CD4-positive, alpha-beta T cell treated with Interleukin-2 at 100 ng/mL for 4 hours (primary cell): ENCODE measurements at places on chromosomes 16 and 17.
A peak's percentile ranks its signal among the peaks of the same experiment; 100 is the strongest.

- no peak for DNase-seq
Measured at GRCh38 chr17:68357886-68358285, 66.6 kb downstream of the ARSG start.

DNA sequence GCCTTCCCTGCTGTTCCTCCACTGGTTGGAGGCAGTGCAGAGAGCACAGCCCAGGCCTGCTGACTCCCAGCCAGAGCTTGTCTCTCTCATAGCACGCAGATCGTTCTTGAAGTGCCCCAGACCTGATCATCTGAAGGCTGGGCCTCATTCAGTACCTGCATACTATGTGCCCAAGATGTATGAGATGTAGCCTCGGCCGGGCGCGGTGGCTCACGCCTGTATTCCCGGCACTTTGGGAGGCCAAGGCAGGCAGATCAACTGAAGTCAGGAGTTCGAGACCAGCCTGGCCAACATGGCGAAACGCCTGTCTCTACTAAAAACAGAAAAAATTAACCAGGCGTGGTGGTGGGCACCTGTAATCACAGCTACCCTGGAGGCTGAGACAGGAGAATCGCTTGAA is 31.0 kb downstream of the WNT3 start:
- DNase-seq: no peak

DNA sequence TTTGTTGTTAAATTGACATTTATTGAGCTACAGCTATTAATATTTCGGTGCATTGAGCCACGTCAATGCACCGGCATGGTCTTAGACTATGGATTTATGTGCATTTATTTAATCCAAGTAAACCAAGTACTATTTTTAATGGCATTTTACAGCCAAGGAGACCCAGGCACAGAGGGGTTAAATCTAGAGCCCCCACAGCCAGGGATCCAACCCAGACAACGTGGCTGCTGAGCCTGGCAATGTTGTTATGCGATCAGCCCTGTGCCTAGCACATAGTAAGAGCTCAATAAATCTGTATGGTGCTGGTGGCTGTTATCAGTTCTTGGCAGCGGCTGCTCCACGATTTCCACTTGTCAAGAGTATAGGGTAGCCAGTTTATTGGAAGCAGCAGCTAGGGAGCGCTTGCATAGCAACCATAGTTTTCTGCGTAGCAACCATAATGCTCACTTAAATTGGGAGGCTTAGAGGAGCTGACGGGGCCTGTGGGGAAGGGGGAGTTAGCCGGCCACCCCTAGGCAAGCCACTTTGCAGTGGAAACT is 541 bp upstream of the RBBP6 start:
- no peak for DNase-seq

DNA sequence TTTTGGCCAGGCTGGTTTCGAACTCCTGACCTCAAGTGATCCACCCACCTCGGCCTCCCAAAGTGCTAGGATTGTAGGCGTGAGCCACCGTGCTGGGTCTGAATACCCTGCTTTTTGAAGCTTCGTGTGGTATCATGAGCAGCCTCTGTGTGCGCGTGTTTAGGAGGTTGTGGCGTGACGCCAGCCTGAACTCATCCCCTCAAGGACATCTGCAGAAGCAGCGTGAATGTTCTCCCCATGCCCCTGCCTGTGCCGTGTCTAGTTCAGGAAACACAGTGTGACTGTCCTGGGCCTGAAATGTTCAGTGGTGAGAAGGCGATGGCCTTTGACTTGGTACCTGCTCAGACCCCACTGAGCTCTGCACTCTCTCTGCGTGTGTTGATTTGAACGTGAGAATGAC is 35.6 kb downstream of the RNF213 start:
- DNase-seq: no peak

DNA sequence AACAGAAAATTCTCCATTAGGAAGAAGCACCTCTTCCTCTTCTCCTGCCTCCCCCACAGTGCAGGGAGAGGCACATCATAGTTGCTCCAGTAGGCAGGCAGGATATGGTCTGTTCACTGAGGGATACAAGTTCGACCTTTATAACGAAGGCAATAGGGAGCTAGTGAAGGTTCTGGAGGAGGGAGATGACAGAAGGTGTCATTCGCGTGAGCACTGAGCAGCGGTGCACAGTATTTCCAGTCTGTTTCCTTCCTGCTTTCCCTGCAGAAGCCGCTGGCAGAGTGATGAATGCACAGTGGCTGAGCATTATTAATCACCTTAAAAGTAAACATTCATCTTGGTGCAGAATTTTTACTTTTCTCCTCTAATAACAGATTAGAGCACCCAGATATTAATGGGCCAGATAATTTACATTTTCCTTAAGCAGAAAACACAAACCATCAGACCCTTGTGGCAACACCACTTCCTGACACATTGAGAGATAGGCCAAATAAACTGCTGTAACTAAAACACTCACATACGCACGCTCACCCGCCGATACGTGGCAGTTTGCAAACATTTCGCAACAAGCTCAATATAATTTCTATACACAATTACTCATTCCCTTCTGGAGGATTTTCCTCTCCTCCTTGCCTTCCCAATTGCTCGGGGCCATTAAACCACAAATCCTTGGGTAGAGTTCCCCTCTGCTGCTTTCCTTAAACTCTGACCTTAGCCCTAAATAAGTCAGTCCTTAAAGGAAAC is 69.5 kb downstream of the AIPL1 start:
- no peak for DNase-seq

GRCh38 chr17:59155439-59156177 is at the start of gene PRR11:
PRR11 (plus strand) TSS chr17:59155746; CDS start chr17:59169753, 14,007 bp downstream.
- peak; percentile 99 for DNase-seq

DNA sequence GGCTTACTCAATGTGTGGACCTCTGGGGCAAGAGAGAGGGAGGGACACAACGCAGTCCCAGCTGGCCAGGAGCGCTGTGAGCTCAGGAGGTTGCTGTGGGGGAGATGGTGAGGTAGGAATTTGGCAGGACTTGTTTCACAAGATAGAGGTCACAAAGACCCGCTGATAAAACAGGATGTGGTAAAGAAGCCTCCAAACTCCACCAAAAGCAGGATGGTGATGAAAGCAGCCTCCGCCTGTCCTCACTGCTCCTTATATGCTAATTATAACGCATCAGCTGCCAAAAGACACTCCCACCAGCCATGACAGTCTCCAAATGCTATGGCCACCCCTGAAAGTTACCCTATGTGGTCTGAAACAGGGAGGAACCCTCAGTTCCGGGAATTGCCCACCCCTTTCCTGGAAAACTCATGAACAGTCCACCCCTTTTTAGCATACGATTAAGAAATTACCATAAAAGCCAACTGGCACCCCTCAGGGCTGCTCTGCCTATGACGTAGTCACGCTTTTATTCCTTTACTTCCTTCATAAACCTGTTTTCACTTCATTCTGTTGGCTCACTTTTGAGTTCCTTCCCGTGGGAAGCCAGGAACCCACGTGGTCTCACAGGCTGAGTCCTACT is 5.3 kb upstream of the EIF4A3 start:
- DNase-seq: no peak

DNA sequence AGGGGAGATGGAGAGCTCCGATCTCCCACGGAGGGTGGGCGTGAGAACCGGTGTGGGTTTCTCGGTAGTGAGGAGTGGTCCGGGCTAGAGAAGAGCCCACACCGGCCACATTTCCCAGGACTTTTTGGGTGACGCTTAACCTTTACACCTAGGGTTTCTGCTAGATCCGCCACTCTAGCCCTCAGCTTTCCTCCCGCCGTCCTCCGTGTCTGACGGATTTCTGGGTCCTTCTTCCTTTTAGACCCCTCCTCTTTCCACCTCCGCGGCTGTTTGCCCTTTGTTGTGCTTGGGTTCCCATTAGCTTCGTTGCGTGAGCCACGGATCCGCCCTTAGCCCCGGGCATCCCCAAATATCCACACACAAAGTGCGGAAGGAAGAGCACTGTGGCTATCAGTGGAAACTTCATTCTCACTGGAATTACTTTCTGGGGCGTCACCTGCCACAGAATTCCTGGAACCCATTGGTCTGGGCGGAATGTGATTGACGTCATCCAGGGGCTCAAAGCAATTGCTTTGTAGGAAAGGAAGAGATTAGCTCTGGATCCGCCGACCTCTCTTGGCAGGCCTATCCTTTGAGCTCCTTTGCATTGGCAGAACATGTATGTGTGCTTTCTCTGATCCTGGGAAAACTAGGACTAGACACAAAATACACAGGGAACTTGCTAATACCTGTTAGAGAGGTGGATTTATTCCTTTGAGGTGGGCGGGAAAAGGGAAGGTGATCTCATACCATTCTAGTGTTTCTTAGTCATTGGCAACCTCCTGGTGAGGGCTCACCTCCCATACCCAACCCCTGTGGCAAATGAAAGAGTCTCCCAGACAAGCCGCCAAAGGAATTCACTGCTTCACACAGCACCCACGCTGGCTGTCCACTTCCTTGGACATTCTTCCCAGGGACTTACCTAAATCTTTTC is 654 bp downstream of the TNFAIP1 start:
- peak; percentile 7 for DNase-seq

DNA sequence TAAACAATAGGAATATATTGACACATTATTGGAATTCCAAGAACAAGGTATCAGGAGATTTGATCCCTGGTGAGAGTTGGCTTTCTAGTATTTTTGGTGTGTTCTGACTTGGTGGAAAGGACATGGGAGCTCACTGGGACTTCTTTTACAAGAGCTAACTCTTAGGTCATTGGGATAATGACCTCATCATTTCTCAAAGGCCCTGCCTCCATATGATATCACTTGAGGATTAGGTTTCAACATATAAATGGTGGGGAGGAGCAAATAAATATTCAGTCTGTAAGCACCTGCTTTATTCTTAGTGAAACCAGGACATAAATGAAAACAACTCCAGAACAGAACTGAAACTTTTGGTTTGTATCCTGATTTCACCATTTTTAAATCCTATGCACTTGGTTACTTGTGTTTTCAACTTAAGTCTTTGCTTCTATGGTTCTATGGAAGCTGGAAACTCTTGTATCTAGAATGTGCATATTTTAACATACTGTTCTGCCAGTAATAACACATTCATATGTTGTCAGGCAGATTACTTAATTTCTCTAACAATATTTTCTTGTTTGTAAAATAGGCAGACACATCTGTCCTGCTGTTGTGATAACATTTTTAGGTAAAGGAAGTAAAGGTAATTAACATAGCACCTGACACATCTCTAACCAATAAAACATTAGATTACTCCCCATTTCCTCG is 1527.7 kb upstream of the CDH8 start:
- DNase-seq: no peak

DNA sequence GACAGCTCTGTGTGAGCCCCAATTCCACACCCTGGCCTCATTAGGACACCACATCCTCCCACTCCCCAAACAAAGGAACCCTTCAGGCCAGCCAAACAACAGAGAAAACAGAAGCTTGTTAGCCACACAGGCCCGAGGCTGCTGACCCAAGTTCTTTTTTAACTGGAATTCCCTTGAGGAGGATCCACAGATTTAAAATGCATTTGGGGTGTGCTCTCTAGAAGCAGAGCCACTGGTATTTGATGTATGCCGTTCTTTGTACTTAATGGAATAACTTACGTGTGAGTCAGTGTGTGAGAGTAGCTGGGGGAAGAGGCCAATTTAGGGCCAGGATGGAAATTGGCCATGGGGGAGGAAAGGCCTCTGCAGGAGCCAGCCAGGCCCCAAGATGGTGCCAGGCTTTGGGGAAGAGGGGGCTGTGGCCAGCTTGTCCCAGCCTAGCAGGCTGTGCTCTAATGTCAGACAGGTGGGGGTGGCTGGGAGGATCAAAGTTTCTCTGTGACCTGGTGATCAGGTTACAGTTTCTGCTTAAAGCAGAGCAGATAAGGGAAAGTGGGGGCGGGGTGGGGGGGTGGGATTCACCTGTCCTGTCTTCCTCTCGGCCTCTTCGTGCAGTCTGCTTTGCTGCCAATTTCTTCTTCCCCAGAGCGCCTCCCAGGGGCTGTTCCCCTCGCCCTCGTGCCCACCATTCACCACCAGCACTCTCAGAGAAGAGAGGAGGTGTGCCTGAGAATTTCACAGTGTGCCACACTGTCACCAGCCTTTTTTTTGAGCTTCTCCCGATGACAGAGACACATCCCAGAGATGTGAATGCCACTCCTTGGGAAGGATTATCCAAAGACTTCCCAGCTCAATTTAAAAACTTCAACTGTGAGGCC is 50.8 kb downstream of the TOM1L2 start:
- DNase-seq: no peak

GRCh38 chr16:48824271-48824670 is 214.3 kb upstream of the N4BP1 start:
- DNase-seq: no peak

DNA sequence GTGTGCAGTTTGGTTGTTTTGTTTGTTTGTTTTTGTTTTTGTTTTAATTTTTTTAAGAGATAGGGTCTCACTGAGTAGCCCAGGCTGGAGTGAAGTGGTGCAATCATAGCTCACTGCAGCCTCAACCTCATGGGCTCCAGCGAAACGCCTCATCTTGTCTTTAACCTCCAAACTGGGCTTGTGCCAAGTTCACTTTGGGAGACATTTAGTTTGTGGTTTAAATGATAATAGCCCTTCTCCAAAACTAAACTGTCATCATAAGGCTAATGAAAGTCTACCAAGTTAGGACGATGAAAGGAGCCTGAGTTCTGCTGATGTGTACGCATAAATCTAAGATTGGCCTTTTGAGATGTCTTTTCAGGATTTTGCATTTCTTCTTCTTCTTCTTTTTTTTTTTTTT is 6.5 kb upstream of the CARD14 start:
- no peak for DNase-seq

- DNase-seq: no peak
Measured at GRCh38 chr17:2172077-2172851, 117.4 kb downstream of the HIC1 start.

GRCh38 chr17:64500487-64500859 is 3.6 kb upstream of the POLG2 start:
- no peak for DNase-seq

DNA sequence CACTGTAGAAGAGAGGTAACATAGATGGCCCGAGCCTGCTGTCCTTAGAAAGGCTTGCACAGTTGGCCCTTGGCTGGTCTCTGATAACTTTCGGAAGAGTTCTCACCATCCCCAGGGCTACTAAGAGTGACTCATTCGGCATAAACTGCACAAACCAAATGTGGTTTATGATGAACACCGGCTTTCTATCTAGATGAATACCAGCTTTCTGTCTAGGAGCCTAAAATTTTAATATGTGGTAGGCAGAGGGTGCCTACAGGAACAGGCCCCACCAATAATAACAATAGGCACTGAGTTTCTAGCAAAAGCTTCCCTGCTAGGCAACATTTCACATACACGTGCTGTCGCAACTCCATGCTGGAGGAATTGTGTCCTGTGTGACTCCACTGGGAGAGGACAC is 15.4 kb downstream of the CNOT1 start:
- DNase-seq: no peak
